ENCODE measurements at places on chromosomes 3 and 15.

DNA sequence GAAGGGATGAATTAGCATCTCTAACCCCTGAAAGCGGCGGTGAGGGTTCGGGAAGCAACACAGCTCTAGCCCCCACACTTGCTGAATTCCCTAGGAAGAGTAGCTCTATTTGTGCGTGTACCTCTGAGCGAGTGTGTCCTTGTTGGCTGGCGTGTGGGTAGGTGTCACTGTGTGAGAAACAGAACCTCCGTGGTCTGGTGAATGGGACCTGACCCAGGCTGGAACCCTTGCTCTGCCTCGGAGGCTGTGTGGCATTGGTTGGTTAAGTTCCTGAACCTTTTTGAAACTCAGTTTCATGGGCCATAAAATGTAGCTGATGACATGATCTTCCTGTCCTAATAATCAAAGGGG, 414 bp upstream of the TMEM115 start:
- DNase-seq = no peak

DNA sequence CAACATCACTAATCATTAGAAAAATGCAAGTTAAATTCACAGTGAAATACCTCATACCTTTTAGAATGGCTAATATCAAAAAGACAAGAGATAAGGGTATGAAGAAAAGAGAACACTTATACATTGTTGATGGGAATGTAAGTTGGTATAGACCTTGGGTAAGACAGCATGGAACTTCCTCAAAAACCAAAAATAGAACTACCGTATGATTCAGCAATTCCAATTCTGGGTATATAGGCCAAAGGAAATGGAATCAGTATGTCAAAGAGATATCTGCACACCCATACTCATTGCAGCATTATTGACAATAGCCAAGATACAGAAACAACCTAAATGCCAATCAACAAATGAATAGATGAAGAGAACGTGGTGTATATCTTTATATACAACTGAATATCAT, 166.8 kb upstream of the LRRN1 start:
- DNase-seq = no peak

DNA sequence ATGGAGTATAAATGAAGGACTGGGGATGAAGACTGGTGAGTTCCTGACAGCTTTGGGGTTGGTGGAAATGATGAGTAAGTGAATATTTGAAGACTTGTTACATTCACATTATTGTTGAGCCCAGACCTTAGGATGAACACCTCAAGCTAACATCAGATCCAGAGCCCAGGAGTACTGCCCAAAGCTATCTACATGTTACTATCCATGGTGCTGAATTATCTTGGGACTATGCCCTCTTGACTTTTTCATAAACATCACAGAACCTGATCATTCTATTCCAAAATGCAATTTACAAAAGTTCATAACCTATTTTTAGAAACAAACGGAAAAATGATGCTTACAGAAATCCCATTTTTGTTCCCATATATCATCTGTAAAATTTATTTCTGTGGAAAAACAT, 613.3 kb downstream of the TUSC7 start:
- peak; percentile 26 for DNase-seq

- no peak for DNase-seq
Measured at GRCh38 chr3:25493786-25494185, 65.7 kb downstream of the RARB start.

- no peak for DNase-seq
Measured at GRCh38 chr3:144879701-144880100, 908.1 kb downstream of the DIPK2A start.

GRCh38 chr3:127123533-127123932, 69.4 kb upstream of the PRR23E start:
- DNase-seq = no peak

GRCh38 chr3:161941891-161942290, 445.3 kb downstream of the OTOL1 start:
- DNase-seq = no peak

DNA sequence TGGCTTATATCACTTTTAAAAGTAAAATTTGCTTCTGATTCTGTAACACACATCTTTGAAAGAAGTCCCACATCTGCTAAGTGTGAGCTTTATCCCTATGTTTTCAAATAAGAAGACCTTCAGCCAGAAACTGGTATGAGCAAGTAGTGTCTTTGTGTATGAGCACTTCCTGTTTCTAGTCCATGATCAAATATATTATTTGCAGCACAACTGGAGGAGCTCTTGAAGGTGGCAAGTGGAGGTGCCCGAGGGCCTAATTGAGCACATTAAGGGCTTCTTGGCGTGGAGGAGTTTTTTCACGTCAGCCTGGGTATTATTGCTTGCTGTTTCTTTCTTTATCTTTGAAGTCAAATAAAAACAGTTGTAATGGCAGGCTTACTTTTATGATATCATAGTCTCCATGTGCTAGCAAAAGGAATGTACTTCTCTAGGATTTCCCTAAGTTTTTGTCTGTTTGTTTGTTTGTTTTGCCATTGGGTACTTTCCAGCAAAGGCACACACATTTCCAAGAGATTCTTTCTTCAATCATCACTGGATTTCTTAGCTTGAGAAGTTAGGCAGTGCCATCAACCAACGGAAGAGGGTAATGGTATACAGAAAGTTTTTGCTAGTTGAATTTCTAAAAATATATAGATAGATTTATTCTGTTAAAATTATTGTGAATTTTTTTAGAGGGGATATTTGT, 68.1 kb downstream of the MEIS2 start:
- DNase-seq = no peak

GRCh38 chr3:50519471-50520089, 16.1 kb upstream of the CACNA2D2 start:
- DNase-seq = peak; percentile 45

- DNase-seq = no peak
Measured at GRCh38 chr3:28343144-28343543, 5.4 kb upstream of the ZCWPW2 start.

- no peak for DNase-seq
Measured at GRCh38 chr15:57334257-57334656, 42.0 kb upstream of the CGNL1 start.

- DNase-seq = no peak
Measured at GRCh38 chr15:29675791-29676301, 146.4 kb downstream of the TJP1 start.

DNA sequence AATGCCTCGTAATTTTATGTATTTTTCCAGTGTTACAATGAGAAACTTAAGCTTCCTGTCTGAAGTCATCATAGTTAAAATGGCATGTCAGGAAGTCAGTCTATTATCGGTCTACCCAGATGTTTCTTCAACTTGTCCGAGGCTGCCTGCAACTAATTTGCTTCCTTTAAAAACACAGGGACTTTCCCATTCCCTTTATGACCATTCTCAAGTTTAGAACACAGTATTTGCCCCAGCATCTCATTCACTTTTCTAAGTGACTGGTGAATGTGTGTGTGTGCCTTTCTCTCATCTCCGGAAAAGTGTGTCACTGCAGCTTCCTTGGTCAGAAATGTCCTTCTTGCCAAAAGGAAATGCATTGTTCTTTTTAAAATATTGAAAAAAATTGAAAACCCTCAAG, 466.6 kb downstream of the RAP2B start:
- DNase-seq = peak; percentile 57

DNA sequence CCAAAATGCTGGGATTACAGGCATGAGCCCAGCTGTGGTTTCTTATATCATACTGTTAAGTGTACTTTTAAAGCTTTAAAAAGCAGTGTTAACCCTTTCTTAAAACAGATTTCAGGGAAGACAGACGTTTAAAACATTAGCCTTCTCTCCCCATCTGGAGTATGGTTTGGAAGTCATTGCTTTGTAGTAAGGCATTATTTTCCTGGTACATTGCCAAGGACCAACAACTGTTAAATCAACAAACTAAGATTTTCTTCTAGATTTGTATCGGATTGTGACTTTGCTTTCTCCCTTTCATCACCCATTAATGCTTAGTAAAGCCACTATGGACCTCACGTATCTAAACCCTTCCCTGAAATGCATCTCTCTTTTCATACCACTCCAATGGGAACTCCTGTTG, 50.5 kb downstream of the UBE2E1 start:
- DNase-seq = peak; percentile 34

Measured in dermis microvascular lymphatic vessel endothelial cell (primary cell).